Activated CD8-positive, alpha-beta memory T cell treated with anti-CD3 and anti-CD28 coated beads, Interleukin-2, amount 10 ng/mL, durations not matched to agents 7 days and 5 days (primary cell): ENCODE measurements at places on chromosomes 16 and 17. TPM values are rescaled to one million over a fixed set of nuclear protein-coding genes. Genes with fewer than 3 reads are reported as not detected.
A peak's percentile ranks its signal among the peaks of the same experiment; 100 is the strongest.

- no peak overlapping the region for H3K27ac ChIP-seq
- H3K27me3 ChIP-seq, result no peaks in the 10 kb centered on the region
- DNase-seq, result peak; percentile 3
- peaks cover 8% of the 10 kb centered on the region for H3K36me3 ChIP-seq
- peaks cover 5% of the 10 kb centered on the region for H3K4me1 ChIP-seq
Observed at GRCh38 chr16:66414891-66415290, 12.2 kb upstream of the BEAN1 start.

Gene ENO3
- 27.7 TPM for total RNA-seq

Gene RHBDL1
- total RNA-seq, result 0.79 TPM

Gene TMED6
- total RNA-seq, result 1.5 TPM

DNA sequence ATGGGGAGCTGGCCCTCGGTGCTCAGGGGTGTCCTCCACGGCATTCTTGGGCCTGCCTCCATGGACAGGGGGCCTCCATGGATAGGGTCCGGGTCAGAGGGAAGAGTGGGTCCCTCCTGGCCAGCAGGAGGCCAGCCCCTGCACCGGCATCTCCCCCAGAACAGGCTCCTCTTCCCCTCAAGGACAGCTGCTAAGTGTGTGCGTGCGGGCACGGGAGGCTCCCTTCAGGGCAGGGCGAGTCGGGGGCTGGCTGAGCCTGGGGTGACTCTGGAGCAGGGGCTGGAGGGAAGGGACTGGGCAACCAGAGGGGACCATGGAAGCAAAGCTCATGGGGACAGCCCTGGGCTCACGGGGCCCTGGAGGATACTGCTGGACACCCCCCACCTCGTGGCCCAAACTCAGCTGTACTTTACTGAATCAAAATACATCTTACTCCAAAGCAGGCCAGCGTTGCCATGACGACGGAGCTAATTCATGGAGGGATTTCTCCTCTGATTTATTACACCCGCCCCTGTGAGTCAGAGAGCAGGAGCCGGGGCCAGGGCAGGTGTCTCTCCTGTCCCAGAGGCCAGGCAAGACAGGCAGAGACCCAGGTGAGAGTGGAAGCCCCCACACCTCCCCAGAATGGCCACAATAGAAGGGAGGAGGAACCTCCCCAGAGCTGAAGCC lies 2.1 kb downstream of the CASKIN1 start:
- H3K4me3 ChIP-seq, result no peak overlapping the region
- no peak for DNase-seq
- H3K4me1 ChIP-seq, result no peaks in the 10 kb centered on the region
- no peak overlapping the region for H3K27ac ChIP-seq

GRCh38 chr17:82449883-82450356 lies 632 bp downstream of the CYBC1 start:
- DNase-seq, result peak; percentile 59
- H3K36me3 ChIP-seq, result peaks cover 45% of the 10 kb centered on the region
- H3K4me3 ChIP-seq, result peak overlapping the region; percentile 91

GRCh38 chr16:50335196-50335958 lies 33.4 kb downstream of the BRD7 start:
- H3K27ac ChIP-seq, result peak overlapping the region; percentile 88
- no peaks in the 10 kb centered on the region for H3K27me3 ChIP-seq
- H3K36me3 ChIP-seq, result peaks cover 47% of the 10 kb centered on the region
- H3K4me1 ChIP-seq, result peaks cover 40% of the 10 kb centered on the region
- DNase-seq, result no peak
- H3K4me3 ChIP-seq, result peak overlapping the region; percentile 39

DNA sequence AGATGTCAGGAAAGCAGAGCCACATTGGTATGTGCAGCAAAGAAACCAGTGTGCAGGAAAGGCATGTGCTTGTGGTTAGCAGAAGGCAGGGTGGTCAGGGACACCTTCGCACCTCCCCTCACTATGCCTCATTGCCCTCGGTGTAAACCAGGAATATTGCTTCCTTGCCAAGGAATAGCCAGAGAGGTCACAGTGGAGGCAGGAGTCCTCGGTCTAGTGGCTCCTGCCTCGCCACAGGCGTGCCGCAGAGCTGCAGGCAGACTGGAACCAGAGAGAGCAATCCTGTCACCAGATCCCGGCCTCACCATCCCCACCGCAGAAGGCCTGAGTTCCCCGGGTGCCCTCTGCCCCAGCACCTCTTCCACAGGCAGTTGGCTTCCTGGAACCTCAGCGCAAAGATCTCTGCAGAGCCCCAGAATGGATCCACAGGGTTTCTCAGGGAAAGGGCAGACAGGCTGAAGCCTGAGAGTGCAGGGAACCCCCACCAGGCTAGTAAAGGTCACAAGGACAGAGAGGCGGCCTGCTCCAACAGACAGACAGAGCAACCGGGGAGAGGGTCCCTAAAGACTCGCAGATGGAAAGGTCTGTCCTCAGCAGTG lies 21.6 kb downstream of the CCDC182 start:
- DNase-seq, result no peak
- peaks cover 3% of the 10 kb centered on the region for H3K4me1 ChIP-seq
- no peak overlapping the region for H3K27ac ChIP-seq
- no peak overlapping the region for H3K4me3 ChIP-seq

Gene DNAJA2
- 55.6 TPM for total RNA-seq

DNA sequence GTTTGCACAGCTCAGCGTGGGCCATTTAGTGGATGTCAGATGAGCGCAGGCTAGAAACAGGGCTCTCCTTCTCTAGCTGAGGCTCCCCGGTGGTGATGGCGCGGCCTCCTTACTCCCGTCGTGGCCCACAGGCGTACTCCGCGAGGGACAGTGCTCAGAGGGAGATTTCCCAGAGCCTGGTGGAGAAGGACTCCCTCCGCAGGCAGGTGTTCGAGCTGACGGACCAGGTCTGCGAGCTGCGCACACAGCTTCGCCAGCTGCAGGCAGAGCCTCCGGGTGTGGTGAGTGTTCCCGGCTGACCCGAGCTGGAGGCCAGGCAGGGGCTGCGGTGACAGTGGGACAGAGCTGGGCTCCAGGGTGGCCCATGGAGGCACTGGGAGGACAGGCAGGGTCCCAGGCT lies 21.4 kb downstream of the CARD14 start:
- no peak for DNase-seq
- peaks cover 5% of the 10 kb centered on the region for H3K4me1 ChIP-seq
- no peak overlapping the region for H3K4me3 ChIP-seq
- peaks cover 26% of the 10 kb centered on the region for H3K27me3 ChIP-seq

DNA sequence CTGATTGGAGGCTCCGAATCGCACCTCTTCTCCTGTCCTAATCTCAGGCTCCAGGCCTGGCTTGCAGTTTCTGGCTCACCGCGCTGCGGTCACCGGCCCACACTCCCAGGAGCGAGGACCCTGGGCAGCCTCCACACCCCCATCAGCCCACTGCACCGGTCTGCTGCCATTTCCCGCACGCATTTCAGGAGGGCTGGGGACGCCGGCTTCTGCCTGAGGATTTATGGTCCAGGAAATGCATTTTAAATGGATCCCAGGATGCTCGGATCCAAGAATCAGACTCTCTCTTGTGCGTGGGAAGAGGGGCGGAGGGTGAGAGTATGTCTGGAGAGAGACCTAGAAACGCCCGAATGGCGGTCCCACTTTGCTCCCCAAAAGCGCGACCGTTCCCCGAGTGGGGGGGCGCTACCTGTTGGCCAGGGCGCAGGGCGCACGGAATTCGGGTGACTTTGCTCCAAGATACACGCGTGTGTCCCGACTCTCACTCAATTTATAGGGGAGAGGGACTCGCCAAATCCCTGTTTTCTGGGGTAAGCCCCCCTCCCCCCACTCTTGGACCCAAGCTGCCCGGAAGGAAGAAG lies 817 bp upstream of the JPH3 start:
- H3K27me3 ChIP-seq, result peaks cover 63% of the 10 kb centered on the region
- H3K36me3 ChIP-seq, result no peaks in the 10 kb centered on the region
- H3K4me1 ChIP-seq, result peaks cover 7% of the 10 kb centered on the region
- no peak overlapping the region for H3K27ac ChIP-seq

- no peak overlapping the region for H3K4me3 ChIP-seq
- peaks cover 7% of the 10 kb centered on the region for H3K27me3 ChIP-seq
Observed at GRCh38 chr16:49586466-49587450, 213.2 kb downstream of the C16orf78 start.

DNA sequence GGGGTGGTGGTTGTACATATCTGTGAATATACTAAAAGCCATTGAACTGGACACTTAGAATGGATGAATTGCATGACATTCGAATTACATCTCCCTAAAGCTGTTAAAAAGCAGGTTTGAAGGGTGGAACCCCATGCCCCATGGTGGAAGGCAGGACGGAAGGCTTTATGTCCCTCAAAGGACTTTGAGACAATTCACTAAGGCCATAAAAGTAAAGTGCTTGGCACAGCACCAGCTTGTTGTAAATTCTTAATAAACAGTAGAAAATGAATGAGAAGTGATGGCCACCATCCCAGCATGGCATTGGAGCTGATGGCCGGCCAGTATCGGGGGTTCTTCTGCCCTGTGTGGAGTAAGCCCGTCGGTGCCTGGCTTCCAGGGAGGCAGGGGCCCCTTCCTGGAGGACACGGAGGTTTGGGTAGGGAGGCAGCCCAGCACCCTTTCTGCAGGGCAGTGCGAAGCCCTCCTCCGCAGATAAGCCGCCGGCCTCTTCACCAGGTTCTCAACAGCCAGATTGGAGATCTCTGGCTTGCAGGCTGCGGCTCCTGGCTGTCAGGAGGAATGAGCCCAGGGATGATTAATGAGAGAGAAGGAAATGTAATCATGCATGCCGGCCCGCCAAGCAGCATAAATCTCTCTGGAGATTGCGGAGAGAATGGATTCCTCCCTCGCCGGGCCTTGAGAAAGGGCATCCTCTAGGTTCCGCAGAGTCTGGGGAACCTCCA lies 346.9 kb downstream of the FOXL1 start:
- H3K27me3 ChIP-seq, result peaks cover 53% of the 10 kb centered on the region
- H3K27ac ChIP-seq, result no peak overlapping the region
- H3K36me3 ChIP-seq, result peaks cover 2% of the 10 kb centered on the region

GRCh38 chr16:78353640-78354275 lies 254.3 kb downstream of the WWOX start:
- H3K27me3 ChIP-seq, result no peaks in the 10 kb centered on the region
- no peaks in the 10 kb centered on the region for H3K4me1 ChIP-seq
- no peak overlapping the region for H3K27ac ChIP-seq
- H3K36me3 ChIP-seq, result no peaks in the 10 kb centered on the region

Gene ZNF624
- 4.5 TPM for total RNA-seq

DNA sequence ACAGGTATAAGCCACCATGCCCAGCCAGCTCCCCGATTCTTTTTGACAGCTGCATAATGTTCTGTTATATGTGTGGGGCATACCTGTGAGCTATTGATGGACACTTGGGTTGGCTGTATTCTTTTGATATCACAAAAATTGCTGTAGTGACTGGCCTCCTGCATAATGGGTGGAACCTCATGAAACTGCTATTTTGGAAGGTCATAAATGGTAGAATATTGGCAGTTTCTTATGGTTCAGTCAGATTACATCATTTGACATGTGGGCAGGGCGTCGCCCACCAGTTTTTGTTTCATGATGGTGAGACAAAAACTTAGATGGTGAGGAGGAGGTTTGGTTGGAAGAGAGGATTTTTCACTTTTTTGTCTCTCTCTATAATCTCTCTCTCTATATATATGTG lies 26.7 kb upstream of the POLR3E start:
- peaks cover 9% of the 10 kb centered on the region for H3K4me1 ChIP-seq
- no peak for DNase-seq
- H3K27ac ChIP-seq, result peak overlapping the region; percentile 67
- no peaks in the 10 kb centered on the region for H3K27me3 ChIP-seq

- H3K4me3 ChIP-seq, result no peak overlapping the region
- peaks cover 3% of the 10 kb centered on the region for H3K4me1 ChIP-seq
- H3K27ac ChIP-seq, result no peak overlapping the region
- no peaks in the 10 kb centered on the region for H3K27me3 ChIP-seq
Observed at GRCh38 chr17:82745524-82745923, 6.3 kb upstream of the TBCD start.

Gene HBA1
- total RNA-seq, result not detected

- H3K27me3 ChIP-seq, result peaks cover 49% of the 10 kb centered on the region
- DNase-seq, result peak; percentile 72
- H3K4me3 ChIP-seq, result no peak overlapping the region
- no peaks in the 10 kb centered on the region for H3K36me3 ChIP-seq
- H3K27ac ChIP-seq, result no peak overlapping the region
Observed at GRCh38 chr17:7997186-7997585, 5.2 kb upstream of the GUCY2D start.
